ENCODE measurements at places on chromosomes 12 and 14.

DNA sequence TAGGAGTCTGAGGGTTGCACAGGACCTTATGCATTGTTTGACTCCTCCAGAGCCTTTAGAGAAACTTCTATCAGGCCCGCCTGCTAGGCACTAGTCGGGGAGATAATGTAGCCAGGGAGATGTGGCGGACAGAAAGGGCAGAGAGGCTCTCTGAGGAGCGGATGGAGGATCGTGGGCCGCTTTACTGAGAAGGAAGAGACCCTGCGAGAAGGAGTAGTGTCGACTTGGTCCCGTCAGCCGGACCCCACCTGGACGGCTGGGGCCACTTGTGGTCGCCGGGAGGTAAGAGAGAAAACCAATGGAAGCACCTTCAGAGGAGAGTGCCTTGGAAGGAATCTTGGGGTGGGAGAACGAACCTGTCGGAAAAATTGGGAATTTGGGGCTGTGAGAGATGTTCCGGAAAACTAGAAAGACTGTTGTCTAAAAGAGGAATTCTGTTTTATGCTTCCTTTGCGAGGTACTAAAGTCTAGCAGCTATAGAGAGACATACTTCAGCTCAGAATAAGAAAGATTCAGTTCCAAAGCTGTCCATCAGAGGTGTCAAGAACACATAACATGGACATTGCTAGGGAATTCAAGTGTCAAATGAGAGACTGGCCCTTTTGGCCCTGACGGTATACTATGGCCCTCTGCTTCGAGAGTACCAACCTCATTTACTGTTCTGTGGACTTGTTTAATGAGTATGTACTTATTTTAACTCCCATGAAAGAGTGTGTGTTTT lies 660 bp upstream of the MCRS1 start:
- peak; percentile 39 for DNase-seq
- H3K27me3 ChIP-seq = no peaks in the 10 kb centered on the region
- peaks cover 27% of the 10 kb centered on the region for H3K36me3 ChIP-seq

GRCh38 chr12:110619534-110619953 lies 5.6 kb downstream of the TCTN1 start:
- no peaks in the 10 kb centered on the region for H3K27me3 ChIP-seq
- peak; percentile 26 for DNase-seq
- H3K4me3 ChIP-seq = no peak overlapping the region
- H3K27ac ChIP-seq = no peak overlapping the region
- no peaks in the 10 kb centered on the region for H3K36me3 ChIP-seq

DNA sequence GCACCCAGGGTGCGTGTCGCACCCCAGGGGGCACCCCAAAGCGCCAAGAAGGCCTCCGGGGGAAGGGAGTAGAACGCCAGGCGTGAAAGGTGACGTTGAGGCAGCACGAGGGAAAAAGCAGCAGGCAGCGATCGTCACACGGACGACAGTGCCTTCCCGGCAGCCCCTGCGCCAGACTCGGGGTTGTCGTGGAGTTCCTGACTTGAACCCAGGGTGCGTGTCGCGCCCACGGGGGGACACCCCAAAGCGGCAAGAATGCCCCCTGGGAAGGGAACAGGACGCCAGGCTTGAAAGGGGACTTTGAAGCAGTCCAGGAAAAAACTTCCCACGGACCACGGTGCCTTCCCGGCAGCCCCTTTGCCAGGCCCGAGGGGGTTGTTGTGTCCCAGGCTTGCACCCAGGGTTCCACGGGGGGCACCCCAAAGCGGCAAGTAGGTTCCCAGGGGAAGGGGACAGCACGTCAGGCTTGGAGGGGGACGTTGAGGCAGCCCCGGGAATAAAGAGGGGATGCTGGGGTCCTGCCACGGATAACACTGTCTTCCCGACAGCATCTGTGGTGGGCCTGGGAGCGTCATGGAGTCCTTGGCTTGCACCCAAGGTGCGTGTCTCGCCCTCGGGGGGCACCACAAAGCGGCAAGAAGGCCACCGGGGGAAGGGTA lies 159.2 kb upstream of the ALG10B start:
- no peak overlapping the region for H3K27ac ChIP-seq
- H3K27me3 ChIP-seq = peaks cover 86% of the 10 kb centered on the region

- H3K36me3 ChIP-seq = no peaks in the 10 kb centered on the region
- no peak for DNase-seq
- no peaks in the 10 kb centered on the region for H3K27me3 ChIP-seq
- H3K4me1 ChIP-seq = no peaks in the 10 kb centered on the region
- H3K4me3 ChIP-seq = no peak overlapping the region
These were observed 353.0 kb upstream of the SFSWAP start for GRCh38 chr12:131357920-131358319.

DNA sequence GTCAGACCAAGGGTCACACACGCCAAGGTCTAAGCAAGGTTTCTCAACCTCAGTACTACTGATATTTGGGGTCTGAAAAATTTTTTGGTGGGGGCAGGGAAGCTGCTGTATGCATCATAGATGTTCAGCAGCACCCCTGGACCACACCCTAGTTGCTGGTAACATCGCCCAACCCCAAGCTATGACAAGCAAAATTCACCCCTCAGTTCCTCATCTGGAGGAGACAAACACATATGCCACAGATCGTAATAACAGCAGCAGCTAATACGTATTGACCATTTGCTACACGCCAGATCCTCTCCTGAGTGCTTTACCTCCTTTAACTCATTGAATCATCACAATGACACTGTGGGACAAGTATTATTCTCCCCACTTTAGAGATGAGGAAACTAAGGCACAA lies 46.4 kb downstream of the ACTN1 start:
- H3K27me3 ChIP-seq = no peaks in the 10 kb centered on the region
- H3K4me3 ChIP-seq = no peak overlapping the region
- DNase-seq = no peak
- no peak overlapping the region for H3K27ac ChIP-seq
- peaks cover 52% of the 10 kb centered on the region for H3K36me3 ChIP-seq
- peaks cover 7% of the 10 kb centered on the region for H3K4me1 ChIP-seq

DNA sequence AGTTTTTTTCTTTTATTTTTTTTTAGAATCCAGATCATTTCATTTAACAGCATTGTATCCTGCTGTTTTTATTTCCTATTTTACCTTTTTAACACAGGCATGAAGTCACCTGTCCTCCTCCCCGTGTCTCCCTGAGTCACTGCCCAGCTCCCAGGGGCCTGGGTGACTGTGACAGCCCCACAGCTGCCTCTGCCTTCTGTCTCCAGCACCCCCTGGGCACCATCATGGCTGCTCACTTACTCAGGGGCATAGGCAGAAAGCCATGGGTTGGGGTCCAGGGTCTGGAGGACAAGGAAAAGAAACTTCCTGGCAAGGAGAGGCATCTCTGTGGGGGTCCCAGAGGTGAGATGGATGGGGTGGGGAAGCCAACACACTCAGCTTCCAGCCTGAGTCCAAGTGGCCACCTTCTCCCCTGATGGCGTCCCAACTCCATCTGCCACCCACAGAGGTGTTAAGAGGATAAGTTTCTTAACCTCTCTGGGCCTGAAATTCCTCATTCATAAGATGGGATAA lies 25.3 kb downstream of the TMEM63C start:
- H3K27ac ChIP-seq = no peak overlapping the region
- H3K4me3 ChIP-seq = no peak overlapping the region
- H3K36me3 ChIP-seq = no peaks in the 10 kb centered on the region
- no peaks in the 10 kb centered on the region for H3K27me3 ChIP-seq

DNA sequence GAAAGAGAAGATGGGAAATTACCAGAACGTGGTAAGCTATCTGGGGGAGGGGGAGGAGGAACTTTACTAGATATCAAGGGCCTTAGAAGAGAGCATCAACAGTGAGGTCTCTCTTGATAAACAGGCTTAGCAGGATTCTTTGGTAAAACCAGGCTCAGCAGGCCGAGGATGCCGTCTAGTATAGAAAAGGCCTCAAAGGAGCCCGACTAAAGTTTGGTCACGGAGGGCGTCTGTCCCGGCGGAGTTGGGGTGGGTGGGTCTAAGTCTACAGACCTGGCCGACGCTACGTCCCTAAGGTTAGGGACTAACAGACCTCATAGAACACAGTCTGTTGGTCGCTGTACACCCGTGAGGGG lies 538 bp upstream of the TIGAR start:
- H3K4me1 ChIP-seq = no peaks in the 10 kb centered on the region
- H3K36me3 ChIP-seq = peaks cover 9% of the 10 kb centered on the region
- no peak for DNase-seq
- no peaks in the 10 kb centered on the region for H3K27me3 ChIP-seq
- H3K4me3 ChIP-seq = peak overlapping the region; percentile 86

DNA sequence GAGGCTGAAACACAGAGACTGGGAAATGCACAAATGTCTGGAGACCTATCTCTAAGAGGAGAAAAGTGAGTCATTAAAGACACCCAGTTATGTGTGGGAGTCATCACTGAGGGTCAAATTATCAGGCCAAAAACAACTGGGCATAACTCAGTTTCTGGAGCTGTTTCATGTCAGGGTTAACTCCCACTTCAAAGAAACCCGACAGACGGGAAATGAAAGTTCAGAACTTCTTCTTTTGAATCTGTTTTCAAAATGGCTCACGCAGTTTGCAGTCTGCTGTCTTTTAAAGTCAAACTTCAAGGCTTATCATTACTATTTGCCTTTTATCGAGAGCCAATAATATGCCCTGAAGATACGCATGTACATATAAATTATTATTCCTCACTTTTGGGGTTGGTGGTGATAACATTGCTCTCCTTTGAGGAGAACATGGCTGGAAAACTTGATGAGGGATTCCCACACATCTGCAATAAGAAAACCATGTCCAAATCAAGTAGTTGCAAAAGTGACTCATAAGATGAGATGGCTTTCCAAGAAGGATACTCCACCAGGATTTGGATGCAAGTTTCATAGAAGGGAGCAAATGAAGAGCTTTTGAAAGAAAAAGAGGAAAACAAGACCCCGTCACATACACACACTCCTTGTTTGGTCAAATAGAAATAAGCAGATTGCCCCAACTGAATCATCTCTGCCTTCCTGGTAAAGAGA lies 341.4 kb downstream of the ADAMTS20 start:
- H3K4me1 ChIP-seq = no peaks in the 10 kb centered on the region
- no peaks in the 10 kb centered on the region for H3K27me3 ChIP-seq
- DNase-seq = no peak
- H3K27ac ChIP-seq = no peak overlapping the region
- no peaks in the 10 kb centered on the region for H3K36me3 ChIP-seq

GRCh38 chr12:113405694-113406093 lies 2.0 kb upstream of the SDS start:
- no peaks in the 10 kb centered on the region for H3K36me3 ChIP-seq
- DNase-seq = no peak
- H3K27ac ChIP-seq = no peak overlapping the region
- no peak overlapping the region for H3K4me3 ChIP-seq
- no peaks in the 10 kb centered on the region for H3K27me3 ChIP-seq
- H3K4me1 ChIP-seq = no peaks in the 10 kb centered on the region

GRCh38 chr14:20387576-20387975 lies 25.7 kb downstream of the TEP1 start:
- H3K27ac ChIP-seq = no peak overlapping the region
- H3K4me3 ChIP-seq = no peak overlapping the region
- no peak for DNase-seq

Data from SK-N-SH (cell line).